Right ventricle myocardium superior (tissue), 1 donor: ENCODE measurements at places on chromosomes 4 and X. TPM values are rescaled to one million over a fixed set of nuclear protein-coding genes. Genes with fewer than 3 reads are reported as not detected.

ZCCHC12 gene
- total RNA-seq = not detected

FOXP3 gene
- not detected for total RNA-seq

DNA sequence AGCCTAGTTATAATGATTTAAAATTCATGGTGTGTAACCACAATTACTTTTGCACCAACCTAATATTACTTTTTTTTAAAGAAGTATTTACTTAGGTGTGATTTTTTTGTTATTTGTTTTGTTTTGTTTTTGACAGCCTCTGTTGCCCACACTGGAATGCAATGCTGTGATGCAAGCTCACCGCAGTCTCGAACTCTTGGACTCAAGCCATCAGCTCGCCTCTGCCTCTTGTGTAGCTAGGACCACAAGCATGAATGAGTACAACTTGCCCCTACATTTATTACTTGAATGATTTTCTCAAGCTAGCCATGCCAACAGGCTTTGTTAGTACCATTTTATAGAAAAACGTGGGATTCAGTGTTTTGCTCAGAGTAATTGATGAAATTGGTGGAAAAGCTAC, 488.8 kb upstream of the CPEB2 start:
- DNase-seq = no peak

DNA sequence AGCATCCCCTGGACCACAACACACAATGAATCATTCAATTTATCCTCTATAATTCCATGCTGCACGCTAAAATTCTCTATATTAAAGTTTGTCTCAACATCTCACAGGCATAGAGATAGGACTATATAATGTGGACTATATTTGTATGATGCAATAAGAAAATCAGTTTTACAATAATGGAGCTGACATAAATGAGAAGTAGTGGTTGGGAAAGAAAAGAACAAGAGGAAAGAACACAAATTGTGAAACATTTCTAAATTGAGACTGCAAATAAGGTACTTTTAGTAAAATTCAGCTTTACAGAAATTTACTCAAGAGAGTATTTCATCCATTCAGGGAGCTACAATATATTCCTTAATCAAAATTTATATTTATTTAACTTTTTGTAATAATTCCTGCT, 120.4 kb downstream of the ARAP2 start:
- DNase-seq = no peak

DNA sequence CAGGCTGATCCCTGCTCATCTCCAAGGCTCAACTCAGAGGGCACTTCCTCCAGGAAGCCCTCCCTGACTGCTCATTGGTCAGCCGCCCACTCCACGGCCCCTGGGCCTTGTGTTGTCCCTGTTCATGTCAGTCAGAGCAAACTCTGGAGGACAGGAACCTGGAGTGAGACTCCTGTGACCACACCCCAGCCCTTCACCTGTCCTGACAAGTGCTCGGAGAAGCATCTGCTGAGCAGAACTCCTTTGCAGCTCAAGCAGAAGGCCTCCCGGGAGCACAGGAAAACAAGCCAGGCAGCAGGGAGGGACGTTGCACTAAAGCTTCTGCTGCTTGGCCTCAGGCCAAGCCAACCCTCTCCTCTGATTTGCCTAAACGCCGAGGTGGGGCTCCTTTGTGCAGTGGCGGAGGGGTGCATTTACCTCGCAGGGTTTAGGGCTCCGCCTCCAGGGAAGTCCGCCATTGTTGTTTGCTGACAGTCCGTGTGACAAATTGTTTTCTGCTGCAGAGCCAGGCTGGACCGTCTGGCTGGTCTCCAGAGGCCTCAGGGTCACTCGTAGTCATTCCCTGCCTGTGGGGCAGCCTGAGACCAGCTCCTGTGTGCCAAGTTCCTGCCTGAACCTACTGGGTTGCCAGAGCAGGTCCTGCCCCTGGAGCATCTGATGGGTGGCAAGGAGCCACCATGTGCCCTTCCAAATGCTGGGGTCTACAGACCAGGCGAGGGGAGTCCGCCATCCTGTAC, 61.8 kb downstream of the C4orf50 start:
- no peak for DNase-seq

DNA sequence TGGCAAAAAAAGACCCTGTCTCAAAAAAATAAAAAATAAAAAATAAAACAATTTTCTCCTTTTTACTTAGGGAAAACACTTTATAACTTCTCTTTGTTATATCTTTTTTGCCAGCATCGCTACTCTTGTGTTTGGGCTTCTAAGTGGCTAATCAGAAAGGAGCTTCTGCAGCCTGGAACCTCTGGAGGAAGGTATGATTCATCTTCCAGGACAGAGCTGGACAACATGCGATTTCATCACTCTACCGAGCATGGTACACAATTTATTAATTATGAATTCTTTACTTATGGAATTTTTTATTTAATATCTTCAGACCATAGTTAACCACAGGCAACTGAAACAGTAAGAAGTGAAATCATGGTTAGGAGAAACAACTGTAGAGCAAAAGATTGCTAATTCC, 1254.3 kb upstream of the AGA start:
- no peak for DNase-seq

SYTL4 gene
- total RNA-seq = 3.7 TPM

GRCh38 chr4:77917075-77917474, 54.4 kb downstream of the MRPL1 start:
- DNase-seq = no peak

APLN gene
- total RNA-seq = 15.4 TPM

GRCh38 chr4:90030953-90031352, 96.2 kb upstream of the CCSER1 start:
- no peak for DNase-seq

- no peak for DNase-seq
These were observed 142.9 kb upstream of the SFRP2 start for GRCh38 chr4:153931804-153932203.

CXCL1 gene
- total RNA-seq = 0.81 TPM

GRCh38 chr4:1072830-1073446, 40.4 kb downstream of the RNF212 start:
- no peak for DNase-seq

HDX gene
- 1.2 TPM for total RNA-seq

DNA sequence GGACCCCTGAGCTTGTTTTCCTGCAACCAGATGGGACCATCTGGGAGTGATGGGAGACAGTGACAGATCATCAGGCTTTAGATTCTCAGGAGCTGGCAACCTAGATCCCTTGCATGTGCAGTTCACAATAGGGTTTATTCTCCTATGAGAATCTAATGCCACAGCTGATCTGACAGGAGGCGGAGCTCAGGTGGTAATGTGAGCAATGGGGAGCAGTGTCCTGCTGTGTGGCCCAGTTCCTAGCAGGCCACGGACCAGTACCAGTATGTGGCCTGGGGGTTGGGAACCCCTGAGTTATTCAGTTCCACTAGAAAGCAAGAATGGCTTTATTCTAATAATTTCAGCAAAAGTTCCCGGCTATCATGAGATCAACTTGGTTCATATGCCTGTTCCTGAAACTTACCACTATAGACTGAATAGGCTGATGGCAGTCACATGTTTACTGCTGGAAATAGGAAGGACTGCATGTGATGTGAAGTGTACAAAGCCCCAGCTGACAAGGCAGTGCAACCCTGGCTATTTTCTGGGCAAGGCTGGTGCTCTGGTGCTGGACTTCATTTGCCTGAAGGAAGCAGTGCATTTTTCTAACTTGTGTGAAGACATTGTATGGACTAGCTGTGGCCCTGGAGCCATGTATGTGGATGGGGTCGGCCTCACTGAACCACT, 107.2 kb downstream of the SPRY1 start:
- DNase-seq = no peak

DNA sequence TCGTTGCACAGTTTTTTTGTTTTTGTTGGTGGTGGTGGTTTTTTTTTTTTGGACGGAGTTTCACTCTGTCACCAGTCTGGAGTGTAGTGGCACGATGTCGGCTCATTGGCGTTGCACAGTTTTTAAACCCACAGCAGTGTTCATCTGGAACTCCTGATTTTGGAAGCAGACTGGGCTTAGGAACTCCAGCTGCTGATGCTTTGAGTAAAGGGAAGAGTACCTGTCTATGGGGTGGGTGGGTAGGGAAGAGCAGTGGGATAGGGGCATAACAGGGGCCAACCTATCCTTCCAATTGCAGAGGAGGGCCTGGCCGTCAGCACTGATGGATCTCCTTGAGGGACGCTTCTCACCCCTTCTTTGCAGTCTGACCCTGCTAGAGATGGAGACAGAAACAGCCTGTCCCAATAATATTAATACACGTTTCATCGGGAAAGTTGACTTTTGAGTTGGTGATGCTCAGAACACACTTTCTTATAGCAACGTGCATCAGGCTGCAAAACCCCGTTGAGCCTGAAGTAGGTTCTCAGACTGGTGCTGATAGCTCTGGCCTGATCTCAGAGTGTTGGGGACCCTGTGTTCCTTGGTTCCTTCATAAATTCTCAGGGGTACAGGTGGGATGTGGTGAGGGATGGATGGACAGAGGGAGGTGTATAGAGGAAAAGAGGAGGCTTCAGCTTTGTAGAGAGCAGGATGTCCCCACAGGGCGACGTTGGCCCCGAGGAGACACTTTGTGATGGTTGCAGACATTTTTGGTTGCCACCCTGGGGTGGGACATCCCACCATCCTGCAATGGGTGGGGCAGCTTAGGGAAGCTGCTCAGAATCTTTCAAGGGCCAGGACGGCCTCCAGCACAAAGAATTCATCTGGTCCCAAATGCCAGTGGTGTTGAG, 2.3 kb downstream of the CD99 start:
- DNase-seq = no peak

- DNase-seq = no peak
These were observed 72.4 kb upstream of the ANXA10 start for GRCh38 chr4:168019921-168020320.

PAGE2B gene
- not detected for total RNA-seq

DNA sequence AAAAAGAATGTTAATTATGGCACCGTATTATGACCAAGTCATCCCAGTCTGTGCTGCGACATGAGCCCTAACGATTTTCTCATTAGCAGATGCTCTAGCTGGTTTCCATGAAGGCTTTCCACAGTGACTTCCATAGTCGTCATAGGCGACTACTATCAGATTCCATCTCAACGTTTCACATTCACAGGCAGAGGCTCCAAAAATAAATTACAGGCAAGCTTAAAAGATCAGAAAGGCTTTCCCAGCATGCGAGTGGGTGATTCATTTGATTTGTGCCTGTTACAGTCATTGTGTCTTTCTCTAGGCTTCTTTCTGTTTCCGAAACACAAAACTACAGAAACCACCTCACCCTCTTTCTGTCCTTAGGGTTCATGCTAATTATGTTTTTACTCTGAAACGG, 43.2 kb downstream of the PALLD start:
- no peak for DNase-seq

- DNase-seq = peak; percentile 44
These were observed 548 bp downstream of the NEUROG2 start for GRCh38 chr4:112515198-112516065.

- no peak for DNase-seq
These were observed 346.8 kb upstream of the TECRL start for GRCh38 chr4:64756016-64756415.

- peak; percentile 33 for DNase-seq
These were observed 20.9 kb downstream of the UVSSA start for GRCh38 chr4:1367936-1368289.

DNA sequence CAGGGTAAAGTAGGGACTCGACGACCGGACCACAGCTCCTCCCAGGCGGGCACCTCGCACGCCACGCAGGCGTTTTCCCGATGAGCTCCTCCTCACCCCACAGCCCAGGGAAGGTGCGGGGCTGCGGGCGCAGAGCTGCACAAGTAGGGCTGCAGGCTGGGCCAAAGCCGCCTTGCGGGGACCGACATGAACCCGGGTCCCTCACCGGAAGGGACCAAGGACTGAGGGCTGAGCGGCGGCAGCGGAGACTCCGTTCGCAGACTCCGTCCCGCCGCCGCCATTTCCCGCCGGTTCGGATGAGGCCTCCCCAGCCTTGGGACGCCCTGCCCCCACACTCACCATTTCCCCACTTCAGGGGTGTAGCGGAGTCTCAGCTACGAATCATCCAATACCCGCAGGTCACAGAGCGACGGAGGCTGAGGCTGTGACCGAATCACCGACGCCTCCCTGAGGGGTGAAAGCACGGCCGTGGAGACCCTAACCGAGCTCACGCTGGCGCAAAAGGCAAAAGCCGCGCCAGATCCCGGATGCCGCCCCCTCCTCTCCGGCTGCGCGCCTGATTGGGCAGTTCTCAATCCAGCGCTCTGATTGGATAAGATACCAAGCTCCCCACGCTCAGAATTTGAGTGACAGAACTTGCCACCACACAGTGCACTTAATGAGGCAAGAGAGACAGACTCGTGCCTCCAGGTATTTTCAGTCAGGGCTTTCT, at the start of gene ZNF732:
Gene ZNF732, minus strand, starts transcription at position 506 of the 712 bp plus-strand sequence. Its CDS starts 164 bp downstream, at position 342.
- peak; percentile 47 for DNase-seq

DNA sequence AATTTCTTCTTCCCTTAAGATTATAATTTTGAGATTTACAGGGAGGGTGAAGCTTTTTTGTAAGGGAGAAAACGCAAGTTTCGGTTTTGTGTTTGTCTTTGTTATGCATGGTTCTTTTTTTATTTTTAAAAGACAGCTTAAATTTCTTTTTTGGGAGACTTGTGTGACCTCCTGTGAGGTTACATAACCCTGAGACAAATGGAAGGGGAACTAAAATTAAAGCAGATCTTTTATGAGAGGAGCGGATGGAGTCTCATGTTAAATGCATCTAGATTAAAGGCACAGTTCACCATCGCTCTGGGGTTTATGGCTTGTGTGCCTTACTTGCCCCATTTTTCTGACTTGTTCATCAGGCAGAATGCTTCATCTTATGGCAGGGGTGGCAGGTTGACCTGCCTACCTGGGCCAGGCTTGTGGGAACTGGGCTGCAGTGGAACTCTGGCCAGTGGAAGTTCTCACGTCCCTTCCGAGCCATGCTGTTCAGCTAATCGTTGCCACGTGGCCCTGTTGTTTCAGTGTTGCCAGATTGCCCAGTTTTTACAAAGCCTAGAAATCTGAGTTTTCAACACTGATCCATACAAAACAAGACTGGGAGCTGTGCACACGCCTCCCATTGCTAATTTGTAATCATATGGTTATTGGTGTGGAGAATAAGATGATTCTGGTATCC, 291.8 kb downstream of the ARHGAP10 start:
- no peak for DNase-seq

- DNase-seq = peak; percentile 53
These were observed 61.1 kb upstream of the MTM1 start for GRCh38 chrX:150507251-150507856.

DNA sequence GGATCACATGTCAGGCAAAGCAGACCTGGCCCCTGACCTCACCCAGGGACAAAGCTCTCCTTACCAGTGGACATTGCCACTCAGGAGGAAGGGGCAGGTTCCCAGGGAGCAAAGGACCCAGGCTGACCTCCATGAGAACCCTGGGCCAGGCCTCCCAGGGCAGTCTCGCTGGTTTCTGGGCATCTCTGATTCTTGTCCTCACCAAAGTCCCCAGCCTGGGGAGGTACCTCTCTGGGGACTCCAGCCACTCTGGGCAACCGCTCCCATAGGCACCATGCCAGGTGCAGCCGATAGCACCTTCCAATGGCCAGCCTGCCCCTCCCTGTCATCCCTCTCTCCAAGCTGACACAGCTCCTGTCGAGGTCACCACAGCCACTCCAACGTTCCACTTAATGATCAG, 7.9 kb downstream of the EVC2 start:
- no peak for DNase-seq
